ENCODE measurements at places on chromosomes 5 and 9.

GRCh38 chr5:34598177-34598794 is 57.8 kb upstream of the RAI14 start:
- no peak for DNase-seq

DNA sequence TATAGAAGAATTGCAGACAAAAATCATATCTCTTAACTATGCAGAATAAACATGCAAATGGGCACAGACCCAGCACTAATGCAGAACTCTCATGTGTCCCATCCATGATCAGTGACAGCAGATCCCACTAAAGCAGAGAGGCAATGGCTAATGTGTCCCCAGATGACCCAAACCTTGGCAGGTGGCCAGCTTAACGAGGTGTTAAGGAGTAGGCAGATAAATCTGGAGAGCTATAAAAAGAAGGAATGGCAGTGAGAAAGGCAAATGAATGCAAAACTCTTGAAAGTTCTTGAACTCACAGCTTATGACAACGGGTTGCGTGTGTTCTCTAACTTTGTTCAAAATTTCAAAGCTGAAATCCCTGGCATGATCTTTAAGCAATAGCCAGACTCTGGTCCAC is 265.4 kb downstream of the RASEF start:
- DNase-seq, result no peak

DNA sequence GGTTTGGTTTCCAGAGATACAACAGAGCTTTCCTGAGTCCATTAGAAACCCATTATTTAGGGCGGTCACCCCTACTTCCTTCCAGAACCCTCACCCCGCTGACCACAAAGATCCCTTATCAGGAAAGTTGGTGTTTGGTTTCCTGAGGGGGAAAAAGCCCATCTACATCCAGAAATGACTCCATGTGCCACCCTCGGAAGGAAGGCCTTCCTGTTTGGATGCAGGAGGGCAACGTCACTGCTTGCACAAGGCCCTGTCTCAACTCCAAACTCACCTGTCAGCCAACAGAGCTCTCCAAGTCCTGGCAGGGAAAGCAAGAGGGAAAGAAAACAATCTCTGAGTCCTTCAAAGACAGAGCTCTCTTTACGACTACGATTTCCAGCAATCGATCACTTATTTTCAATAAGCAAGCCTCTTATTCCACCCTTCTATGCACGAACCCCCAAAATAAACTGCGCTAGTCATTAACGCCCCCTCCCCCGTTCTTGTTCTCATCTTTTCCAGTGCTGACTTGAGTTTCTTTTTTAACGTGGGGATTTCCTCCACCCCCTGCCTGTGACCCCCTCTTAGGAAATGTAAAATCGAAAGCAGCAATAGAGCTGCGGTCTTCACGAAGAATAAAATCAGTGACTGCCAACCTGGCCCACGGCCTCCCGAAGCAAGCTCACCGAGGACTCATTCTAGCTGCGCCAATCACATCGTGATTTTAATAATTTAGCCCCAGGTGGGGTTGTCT is 35.7 kb upstream of the NTNG2 start:
- no peak for DNase-seq

DNA sequence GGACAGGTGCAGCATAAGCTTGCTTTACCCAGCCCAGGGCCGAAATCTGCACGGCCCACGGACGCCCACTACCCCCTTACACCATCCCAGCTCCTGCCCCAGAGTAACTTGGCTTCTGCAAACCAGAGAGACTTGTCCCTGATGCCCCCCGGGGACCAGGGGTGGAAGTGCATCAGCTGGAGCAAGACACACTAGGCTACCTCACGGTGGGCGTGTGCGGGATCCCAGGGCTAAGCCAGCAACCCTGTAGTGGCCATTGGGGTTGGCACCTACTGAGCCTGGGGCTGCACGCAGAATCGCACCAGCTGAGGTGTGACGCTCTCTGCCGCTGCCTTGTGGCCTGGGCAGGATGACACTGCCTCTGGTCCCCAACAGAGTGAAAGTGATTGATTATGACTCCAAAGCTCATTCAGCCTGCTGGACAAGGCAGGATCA is 6.1 kb upstream of the ZNF79 start:
- peak; percentile 60 for DNase-seq

GRCh38 chr9:38641142-38641541 is 20.7 kb upstream of the ANKRD18A start:
- DNase-seq, result no peak

GRCh38 chr9:101140764-101141163 is 112.2 kb downstream of the PLPPR1 start:
- no peak for DNase-seq

DNA sequence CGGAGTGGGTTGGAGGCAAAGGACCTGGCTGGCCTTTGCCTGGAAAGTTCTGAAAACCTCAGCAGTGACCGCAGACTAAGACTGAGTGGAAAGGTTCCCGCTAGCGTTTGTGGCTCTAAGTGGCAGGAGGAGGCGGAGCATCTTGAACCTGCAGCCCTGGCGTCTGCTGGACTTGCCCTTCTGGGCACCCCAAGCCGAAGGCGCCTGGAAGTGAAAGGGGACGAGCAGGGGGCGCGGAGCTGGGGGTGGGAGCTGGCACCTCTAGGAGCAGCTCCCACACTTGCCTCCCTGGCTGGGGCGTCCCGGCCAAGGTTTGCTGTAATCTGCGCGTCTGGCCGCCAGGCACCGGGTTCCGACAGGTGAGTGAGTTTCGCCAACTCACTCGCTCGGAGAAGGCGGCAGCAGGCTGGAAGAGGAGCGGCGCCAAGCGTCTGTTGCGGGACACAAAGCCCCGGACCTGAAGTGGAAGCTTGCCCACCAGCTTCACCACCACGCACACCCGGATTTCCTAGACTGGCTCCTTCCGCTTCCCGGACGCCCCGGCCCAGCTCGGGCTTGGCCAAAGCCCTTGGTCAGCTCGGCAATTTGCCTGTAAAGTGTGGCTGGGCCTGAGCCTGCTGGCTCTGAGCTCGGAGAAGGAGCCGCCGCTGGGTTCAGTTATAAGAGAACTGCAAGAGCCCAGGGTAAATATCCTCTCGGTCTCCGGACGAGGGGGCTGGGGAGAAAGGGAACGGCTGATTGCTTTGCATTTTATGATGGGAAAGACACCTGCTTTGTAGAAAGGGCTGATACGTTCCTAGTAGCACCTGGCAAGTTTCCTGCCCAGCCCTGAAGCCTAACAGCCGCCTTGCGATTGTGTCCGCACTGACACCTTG is at the start of gene GNA14:
Gene GNA14, minus strand, starts transcription at position 89 of the 875 bp plus-strand sequence. CDS start 529 bp downstream, outside the sequence.
- no peak for DNase-seq

DNA sequence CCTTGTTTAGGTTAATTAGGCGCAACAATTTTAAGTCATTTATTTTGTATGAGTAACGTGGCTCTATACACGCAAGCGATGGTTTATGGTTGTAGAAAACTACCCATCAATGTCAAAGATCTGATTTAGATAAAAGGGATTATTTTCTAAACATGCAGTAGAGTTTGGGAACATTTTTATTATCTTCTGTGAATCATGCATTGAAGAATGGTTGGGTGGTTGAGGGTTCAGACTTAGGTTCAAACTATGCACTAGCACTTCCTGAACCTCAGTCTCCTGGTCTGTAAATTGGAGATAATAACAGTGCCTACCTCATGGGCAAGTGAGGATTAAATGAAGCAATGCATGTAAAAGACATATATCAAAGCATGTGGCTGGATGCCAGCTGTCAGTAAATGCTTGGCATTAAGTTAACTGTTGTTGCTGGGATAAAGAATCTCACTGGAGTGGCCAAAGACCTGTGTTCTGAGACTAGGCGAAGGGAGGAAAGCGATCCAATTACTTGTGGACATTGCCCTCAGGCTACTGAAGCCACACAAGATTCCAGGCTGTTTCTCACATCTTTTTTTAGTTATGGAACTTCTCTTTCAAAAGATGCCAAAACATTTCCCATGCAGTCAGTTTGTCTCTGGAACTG is 1.1 kb upstream of the OTULINL start:
- DNase-seq, result no peak

- DNase-seq, result no peak
These were observed 28.5 kb downstream of the ZNF366 start for GRCh38 chr5:72478684-72479083.

DNA sequence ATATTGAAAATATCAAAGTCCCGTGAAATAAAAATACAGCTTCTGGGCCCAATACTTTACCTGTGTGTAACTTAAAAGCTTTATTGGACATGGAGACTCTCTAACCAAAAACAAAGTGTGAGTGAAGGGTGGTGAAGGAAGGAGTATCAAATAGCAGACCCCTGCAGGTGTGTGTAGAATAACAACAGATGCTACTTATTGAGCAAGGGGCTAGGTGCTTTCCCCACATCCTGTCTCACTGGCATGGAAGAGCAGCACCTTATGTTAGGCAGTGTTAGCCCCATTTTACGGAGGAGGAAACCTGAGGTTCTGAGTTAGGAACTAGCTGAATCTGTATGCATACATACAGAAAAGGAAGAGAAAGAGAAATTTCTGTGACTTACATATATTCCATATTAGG is 21.8 kb downstream of the SLIT3 start:
- no peak for DNase-seq

- DNase-seq, result no peak
These were observed 19.9 kb downstream of the ZBTB34 start for GRCh38 chr9:126880226-126880946.

- DNase-seq, result no peak
These were observed 80.3 kb downstream of the CSNK1A1 start for GRCh38 chr5:149470942-149471341.

DNA sequence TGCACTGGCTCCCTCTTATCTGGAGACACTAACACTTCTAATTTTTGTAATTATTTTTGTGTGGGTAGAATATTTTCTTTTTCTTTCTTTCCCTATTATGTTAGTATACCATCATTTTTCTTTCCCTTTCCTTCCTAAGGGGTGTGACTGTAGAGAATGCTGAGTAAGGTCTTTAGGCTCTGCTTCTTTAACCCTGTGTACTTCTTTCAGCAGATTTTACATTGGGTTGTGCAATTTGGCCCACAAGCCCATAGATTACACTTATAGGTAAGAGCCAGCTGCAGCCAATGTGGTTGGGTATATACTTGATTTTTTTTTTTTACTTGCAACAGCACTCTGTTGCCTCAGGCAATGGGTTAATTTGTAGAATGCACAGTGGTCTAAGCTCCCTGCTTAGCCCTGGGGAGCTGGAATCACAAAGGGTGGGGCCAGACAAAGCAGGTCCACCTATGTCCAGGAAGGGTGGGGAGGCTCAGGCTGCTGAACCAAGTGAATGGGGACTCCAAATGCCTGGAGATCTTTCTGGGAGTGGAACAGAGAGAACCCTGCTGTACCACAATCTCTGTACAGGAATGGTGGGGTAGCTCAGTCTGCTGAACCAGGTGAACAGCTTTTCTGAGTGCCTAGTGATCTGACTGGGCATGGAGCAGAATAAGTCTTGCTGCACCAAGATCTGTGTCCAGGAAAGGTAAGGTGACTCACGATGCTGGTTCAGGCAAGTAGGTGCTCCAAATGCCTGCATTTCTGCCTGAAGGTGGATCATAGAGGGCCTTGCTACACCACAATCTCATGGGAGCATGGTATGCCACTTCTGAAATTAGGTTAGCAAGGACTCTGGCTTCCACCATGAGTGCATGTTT is 64.9 kb downstream of the SLC25A46 start:
- DNase-seq, result no peak

DNA sequence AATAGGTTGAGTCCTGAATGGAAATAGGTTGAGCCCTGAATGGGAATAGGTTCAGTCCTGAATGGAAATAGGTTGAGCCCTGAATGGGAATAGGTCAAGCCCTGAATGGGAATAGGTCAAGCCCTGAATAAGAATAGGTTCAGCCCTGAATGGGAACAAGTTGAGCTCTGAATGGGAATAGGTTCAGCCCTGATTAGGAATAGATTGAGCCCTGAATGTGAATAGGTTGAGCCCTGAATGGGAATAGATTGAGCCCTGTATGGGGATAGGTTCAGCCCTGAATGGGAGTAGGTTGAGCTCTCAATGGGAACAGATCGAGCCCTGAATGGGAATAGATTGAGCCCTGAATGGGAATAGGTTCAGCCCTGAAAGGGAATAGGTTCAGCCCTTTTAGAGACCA is 590.8 kb upstream of the ADAMTS16 start:
- DNase-seq, result no peak
